GM23248 (cell line): ENCODE measurements at places on chromosomes 12 and 14. TPM values are rescaled to one million over a fixed set of nuclear protein-coding genes. Genes with fewer than 3 reads are reported as not detected.

DNA sequence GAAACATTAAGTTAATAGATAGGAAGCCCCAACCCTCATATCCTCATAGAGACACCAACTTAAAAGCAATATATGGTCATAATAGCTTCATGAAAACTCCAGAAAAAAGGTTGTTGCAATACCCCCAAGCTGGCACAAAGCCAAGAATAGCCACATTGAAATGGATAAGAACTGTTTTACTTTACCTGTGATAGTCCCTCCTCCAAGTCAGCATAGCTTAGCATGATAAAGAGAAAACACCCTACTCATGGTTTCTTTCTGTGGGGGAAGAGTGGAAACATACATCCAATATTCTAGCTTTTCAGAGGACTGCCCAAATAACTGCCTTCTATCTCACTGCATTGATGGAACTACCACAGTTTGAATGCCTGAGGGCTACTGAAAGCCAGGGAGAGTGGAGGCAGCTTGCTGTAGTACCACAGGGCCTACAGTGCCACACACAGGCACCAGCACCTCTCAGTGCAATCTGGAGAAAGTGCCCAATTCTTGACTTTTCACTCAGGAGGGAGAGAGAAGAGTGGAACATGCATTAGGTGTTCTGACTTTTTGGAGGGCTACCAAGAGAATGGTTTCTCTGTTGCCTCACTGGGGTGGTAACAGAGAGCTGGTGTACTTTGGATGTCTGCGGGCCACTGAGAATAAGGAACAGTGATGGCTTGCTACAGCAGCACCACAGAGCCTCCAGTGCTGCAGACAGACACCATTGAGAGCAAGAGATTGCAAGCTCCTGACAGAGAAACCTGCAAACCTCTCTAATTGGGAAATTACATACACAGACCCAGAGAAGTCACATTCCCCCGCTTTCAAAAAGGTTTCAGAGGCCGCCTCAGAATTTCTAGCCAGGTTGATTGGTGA lies 157.1 kb upstream of the GARIN2 start:
- DNase-seq: no peak

- DNase-seq: no peak
These were observed 11.9 kb upstream of the TC2N start for GRCh38 chr14:91879196-91879595.

Gene KRT6B
- not detected in 2 replicates for total RNA-seq

Gene C12orf54
- not detected in 2 replicates for total RNA-seq

Gene PLEKHH1
- total RNA-seq: under 0.01 TPM in 1 of 2 replicates, not detected in the other
